Airway epithelial cell (primary cell): ENCODE measurements at places on chromosomes 6 and 20. TPM values are rescaled to one million over a fixed set of nuclear protein-coding genes. Genes with fewer than 3 reads are reported as not detected.

The MEP1A gene
- 0.14 and 0.21 TPM in 2 replicates for total RNA-seq

The DLL1 gene
- 31.3 and 31.9 TPM in 2 replicates for total RNA-seq

The DDX43 gene
- 0.07 TPM in 1 of 2 replicates, not detected in the other for total RNA-seq

The FLRT3 gene
- total RNA-seq = 19.7 and 19.9 TPM in 2 replicates

The MOXD1 gene
- 0.88 and 1.6 TPM in 2 replicates for total RNA-seq

The OPRL1 gene
- total RNA-seq = 0.28 and 1.6 TPM in 2 replicates

The C2 gene
- total RNA-seq = 0.21 TPM in 1 of 2 replicates, not detected in the other

The EDN3 gene
- total RNA-seq = not detected in 2 replicates

The MMP24 gene
- total RNA-seq = not detected in 2 replicates

The MCHR2 gene
- not detected in 2 replicates for total RNA-seq

The HUS1B gene
- 0.49 TPM in 1 of 2 replicates, not detected in the other for total RNA-seq

The LY6G6F gene
- not detected in 2 replicates for total RNA-seq

The CGA gene
- not detected in 2 replicates for total RNA-seq

The SOD2 gene
- 25.5 and 45.1 TPM in 2 replicates for total RNA-seq

The ADGRF5 gene
- total RNA-seq = under 0.01 TPM in 1 of 2 replicates, not detected in the other

The NR2E1 gene
- not detected in 2 replicates for total RNA-seq

The AGPAT1 gene
- total RNA-seq = 45.0 and 51.9 TPM in 2 replicates

The C20orf144 gene
- total RNA-seq = not detected in 2 replicates

The C20orf96 gene
- 0.19 and 1.4 TPM in 2 replicates for total RNA-seq

The KHDC1L gene
- not detected in 2 replicates for total RNA-seq

The TPD52L2 gene
- total RNA-seq = 85.5 and 103 TPM in 2 replicates

The TRIM15 gene
- not detected in 2 replicates for total RNA-seq

The ADGRG6 gene
- 20.6 and 34.5 TPM in 2 replicates for total RNA-seq

The RGS17 gene
- total RNA-seq = 3.3 and 3.6 TPM in 2 replicates

The RAD21L1 gene
- total RNA-seq = not detected in 2 replicates
